ENCODE measurements at places on chromosomes 5 and 9.

- no peak for DNase-seq
These were observed 24.0 kb downstream of the HNRNPK start for GRCh38 chr9:83956086-83956435.

GRCh38 chr5:68544091-68544647 lies 328.6 kb downstream of the PIK3R1 start:
- DNase-seq, result no peak

GRCh38 chr9:89961616-89962341 lies 357.0 kb downstream of the GADD45G start:
- peak; percentile 45 for DNase-seq

GRCh38 chr5:41087461-41087860 lies 16.3 kb upstream of the MROH2B start:
- DNase-seq, result peak; percentile 22

GRCh38 chr5:171633776-171634470 lies 151.7 kb upstream of the SMIM23 start:
- no peak for DNase-seq

DNA sequence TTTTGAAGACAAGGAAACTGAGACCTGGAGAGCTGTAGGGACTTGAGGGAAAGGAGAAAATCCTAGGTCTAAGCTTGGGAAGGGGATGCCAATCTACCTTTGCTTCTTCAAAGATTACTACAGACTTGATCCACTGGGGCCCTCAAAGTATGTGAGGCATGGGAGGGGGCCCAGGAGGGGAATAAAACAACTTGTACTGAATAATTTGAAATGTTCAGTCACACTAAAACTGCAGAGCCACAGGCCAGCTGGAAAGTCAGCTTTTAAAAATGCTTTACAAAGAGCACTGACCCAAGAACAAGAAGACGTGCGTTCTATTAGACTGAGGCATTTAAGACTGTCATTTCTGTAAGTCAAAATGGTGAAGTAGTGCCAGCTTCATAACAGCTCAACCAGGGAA lies 13.6 kb downstream of the IL33 start:
- DNase-seq, result no peak

DNA sequence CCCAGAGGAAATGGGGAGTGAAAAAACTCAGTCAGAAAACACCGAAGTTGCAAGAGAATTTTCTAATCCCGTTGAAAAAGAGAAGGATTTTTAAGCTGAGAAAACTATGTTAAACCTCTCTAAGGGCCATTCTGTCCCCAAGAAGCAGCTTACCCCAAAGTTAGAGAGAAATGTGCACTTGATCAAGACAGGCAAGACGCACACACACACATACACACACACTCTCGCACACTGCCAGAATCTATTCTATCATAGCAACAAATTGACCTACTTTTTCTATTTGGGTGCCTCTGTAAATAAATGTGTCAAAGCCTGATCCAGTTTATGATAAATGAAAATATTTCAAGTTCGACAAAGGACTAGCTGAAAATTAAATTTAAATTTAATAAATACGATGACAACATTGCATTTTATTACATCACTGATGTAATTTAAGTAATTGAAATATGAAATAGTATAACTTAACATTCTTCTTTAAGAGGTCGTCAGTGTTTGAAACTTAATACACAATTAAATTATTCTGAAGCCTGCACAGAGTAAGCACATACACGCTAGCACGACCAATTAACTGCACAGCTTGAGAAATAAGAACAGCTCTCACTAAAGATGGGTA lies 5.9 kb downstream of the NFIL3 start:
- DNase-seq, result no peak

GRCh38 chr9:90698871-90699440 lies 56.3 kb upstream of the DIRAS2 start:
- no peak for DNase-seq

GRCh38 chr5:90886381-90886780 lies 327.8 kb downstream of the ADGRV1 start:
- DNase-seq, result no peak

GRCh38 chr5:93572101-93572607 lies 8.9 kb downstream of the NR2F1-AS1 start:
- DNase-seq, result no peak

DNA sequence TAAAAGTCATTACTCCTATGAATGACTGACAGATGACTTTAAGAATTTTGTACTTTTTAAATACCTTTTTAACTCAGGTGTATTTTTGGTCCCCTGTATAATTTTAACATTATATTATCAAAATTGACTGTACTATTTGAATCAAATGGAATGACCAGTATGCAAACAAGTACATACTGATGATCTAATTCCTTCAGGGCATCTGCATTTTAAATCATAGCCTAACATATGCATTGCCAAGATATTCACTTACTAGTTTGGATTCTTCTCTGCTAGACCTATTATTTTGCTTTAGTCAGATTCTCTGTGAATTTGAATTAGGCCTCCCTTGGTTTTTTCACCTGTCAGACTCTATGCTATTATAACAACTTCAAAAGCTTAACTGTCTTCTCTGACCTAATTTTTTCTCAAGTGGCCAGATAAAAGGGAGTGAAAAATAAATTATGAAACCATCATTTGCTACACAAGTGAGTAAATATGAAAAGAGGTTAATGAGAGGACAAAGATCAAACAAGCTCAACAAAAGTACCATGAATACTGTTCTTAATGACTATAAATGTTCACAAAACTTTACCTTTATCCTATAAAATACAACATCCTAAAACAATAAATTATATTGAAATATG lies 1505.2 kb upstream of the CDH9 start:
- no peak for DNase-seq

DNA sequence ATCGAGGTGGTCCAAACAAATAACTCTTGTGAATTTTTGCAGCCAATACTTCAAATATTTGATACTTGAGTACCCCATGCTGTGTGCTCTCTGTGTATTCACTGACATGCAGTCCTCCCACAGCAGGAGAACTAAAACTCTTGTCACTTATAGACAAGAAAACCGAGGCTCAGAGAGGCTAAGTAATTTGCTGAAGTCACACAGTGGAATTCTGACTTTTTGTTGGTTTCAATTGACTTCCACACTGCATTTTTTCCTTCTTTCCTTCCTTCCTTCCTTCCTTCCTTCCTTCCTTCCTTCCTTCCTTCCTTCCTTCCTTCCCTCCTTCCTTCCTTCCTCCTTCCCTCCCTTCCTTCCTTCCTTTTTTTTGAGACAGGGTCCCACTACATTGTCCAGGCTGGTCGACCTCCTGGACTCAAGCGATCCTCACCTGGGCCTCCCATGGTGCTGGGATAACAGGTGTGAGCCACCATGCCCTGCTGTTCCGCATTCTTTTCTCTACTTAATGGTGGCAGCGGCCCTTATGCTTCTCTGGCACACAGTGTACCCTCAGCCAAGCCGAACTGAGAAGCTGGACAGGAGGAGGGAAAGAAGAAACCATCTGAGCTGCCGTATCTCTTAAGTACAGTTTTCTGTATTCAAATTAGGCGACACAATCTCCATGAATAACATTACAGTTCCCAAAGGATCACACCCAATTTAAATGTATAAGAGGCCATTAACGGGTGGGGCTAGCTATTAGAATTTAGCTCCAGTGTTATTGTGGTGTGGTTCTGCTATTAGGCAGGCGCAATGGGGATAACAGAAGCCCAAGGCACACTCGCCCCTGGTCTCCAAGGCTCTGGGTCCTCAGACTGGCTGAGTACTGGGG lies 38.4 kb upstream of the GRHPR start:
- no peak for DNase-seq

DNA sequence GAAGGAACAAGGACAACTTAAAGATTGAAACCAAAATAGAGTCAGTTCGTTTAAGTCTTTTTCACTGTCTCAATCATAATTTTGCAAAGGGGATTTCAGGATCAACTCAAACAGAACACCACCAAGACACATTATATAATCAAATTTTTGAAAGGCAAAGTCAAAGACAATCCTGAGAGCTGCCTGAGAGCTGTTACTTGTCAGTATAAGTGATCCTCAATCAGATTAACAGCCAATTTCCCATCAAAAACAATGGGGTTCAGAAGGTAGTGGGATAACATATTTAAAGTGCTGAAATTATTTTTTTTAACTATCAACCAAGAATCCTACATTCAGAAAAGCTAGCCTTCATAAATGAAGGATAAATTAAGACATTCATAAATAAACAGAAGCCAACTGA lies 19.3 kb upstream of the ABO start:
- no peak for DNase-seq

GRCh38 chr9:134544388-134545214 lies 97.0 kb upstream of the COL5A1 start:
- no peak for DNase-seq

GRCh38 chr5:108765647-108766046 lies 17.9 kb downstream of the FER start:
- DNase-seq, result no peak

- no peak for DNase-seq
These were observed 376.3 kb upstream of the ACTBL2 start for GRCh38 chr5:57858905-57859304.

GRCh38 chr9:135304886-135305285 lies 174.7 kb upstream of the PPP1R26 start:
- DNase-seq, result no peak

GRCh38 chr9:70110194-70111041 lies 66.8 kb downstream of the MAMDC2 start:
- no peak for DNase-seq

GRCh38 chr9:120043448-120043847 lies 536.5 kb downstream of the CDK5RAP2 start:
- DNase-seq, result no peak

- DNase-seq, result no peak
These were observed 187.5 kb downstream of the SNCAIP start for GRCh38 chr5:122499585-122499984.

DNA sequence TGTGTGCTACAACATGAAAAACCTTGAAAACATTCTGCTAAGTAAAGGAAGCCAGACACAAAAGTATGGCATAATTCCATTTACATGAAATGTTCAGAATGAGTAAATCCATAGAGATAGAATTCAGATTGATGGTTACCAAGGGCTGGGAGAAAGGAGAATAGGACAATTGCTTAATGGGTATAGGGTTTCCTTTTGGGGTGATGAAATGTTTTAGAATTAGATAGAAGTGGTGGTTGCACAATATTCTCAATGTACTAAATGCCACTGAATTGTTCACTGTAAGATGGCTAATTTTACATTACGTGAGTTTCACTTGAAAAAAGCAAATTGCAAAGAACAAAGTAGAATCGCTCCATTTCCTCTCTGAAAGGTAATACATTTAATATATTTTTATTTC lies 43.0 kb upstream of the GAS1 start:
- no peak for DNase-seq

- DNase-seq, result no peak
These were observed 41.5 kb downstream of the ANKRD55 start for GRCh38 chr5:56191656-56192055.

DNA sequence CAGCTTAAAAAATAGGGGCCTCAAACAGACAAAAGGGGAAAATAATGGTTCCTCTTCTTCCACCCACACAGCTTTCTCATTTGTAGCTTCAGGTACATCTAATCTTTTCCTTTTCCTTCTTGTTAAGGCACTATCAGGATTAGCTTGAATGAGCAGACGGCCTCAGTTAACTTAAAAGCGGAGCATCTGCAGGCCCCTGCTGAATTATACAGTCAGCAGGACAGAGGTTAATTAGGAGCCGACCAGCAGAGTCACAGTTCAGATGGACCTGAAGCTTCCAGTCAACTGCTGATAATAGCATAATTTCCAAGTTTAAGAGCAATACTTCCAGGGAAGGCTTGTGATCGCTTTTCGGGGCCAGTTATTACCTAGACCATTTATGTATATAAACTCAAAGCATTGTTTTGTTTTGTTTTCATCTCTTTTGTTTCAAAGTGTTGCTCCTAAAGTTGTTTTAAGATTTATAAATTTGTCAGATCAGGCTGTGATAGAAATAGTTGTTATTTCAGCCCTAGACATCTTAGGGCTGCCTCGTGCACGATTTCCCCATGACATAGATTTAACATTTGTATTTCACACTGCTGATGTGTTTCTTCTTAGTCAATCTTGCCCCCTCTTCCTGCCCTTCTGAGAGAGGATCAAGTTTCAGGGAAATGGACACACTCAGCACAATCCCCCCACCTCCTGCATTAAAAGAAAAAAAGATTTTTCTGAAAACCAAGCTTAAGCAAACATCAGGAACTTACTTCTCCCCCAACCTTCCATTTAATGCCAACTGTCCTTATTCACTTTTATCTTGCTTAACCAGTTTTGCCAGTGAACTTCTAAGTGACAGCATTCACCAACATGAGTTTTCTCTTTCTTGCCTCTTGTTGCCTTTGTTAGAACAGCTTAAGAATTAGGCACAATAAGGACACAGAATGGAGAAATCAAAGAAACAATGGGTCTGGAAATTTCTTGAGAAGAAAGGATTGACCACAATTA lies 449.8 kb downstream of the ARHGEF28 start:
- DNase-seq, result no peak
